MM.1S (cell line): ENCODE measurements at places on chromosomes 7 and 10.
A peak's percentile ranks its signal among the peaks of the same experiment; 100 is the strongest.

GRCh38 chr7:148436571-148436970, 154.0 kb upstream of the C7orf33 start:
- H3K4me1 ChIP-seq, result no peaks in the 10 kb centered on the region
- H3K36me3 ChIP-seq, result no peaks in the 10 kb centered on the region
- no peak overlapping the region for H3K27ac ChIP-seq
- DNase-seq, result no peak

DNA sequence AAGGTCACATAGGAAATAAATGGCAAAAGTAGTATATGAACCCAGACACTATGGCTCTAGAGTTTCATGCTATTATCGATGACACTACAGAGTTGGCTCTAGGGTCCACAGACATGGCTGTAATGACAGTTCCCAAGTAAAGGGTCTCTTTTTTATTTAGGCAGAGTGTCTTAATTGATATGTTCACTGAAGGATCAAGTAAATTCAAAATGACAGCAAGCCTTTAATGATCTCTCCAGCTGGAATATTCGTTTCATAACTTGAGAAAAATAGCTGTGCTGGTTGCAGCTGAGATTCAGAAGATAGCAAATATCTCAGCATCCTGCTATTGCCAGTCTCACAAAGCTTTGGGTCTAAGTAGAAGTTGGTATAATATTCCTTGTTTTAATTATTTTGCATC, 333.6 kb upstream of the MAGI2 start:
- no peak overlapping the region for H3K27ac ChIP-seq
- H3K4me1 ChIP-seq, result no peaks in the 10 kb centered on the region
- H3K27me3 ChIP-seq, result no peaks in the 10 kb centered on the region
- H3K4me3 ChIP-seq, result no peak overlapping the region

GRCh38 chr10:108490944-108491343, 1326.4 kb upstream of the SORCS1 start:
- H3K4me3 ChIP-seq, result no peak overlapping the region
- H3K36me3 ChIP-seq, result no peaks in the 10 kb centered on the region
- H3K4me1 ChIP-seq, result no peaks in the 10 kb centered on the region
- no peak for DNase-seq

DNA sequence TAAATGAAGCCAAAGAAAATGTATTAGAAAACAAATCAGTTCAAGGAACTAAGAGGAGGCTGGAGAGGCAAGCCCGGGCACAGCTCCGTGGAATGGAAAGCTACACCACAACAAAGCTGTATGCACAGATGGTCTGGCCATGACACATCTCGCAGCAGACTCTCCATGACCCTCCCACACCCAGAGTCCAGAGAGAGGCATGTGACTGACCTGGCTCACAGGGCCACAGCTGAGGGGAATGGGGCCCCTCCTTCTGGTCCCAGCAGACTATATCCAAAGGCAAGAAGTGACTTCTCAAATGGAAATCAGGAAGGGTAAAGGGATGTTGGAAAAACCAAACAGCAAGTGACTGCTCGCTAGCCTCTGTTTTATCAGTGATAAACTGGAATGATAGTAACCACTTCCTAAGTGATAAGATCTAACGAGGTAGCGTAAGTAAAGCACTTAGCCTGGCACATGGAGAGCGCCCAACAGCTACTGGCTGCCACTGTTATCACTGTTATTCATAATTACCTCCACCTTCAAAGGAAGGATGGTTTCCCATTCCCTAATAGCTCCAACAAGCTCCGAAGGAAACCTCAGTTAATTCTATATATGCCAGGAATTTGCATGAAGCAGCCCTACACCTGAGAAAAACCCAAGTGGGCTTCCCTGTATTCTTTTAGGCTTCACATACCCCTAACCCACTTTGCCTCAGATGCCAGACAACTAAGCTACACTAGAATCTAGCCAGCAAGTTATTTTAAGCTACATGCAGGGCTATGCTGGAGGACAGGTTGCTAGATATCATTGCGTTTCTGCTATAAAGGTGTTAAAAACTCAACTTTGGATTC, 8.4 kb downstream of the OSBPL3 start:
- H3K27me3 ChIP-seq, result no peaks in the 10 kb centered on the region
- no peaks in the 10 kb centered on the region for H3K36me3 ChIP-seq
- H3K27ac ChIP-seq, result no peak overlapping the region
- H3K4me1 ChIP-seq, result peaks cover 31% of the 10 kb centered on the region
- no peak overlapping the region for H3K4me3 ChIP-seq

GRCh38 chr7:110209884-110210283, 881.0 kb upstream of the LRRN3 start:
- H3K27me3 ChIP-seq, result no peaks in the 10 kb centered on the region

GRCh38 chr7:151520419-151521261, 945 bp upstream of the RHEB start:
- H3K36me3 ChIP-seq, result no peaks in the 10 kb centered on the region
- peaks cover 22% of the 10 kb centered on the region for H3K4me1 ChIP-seq
- DNase-seq, result no peak

DNA sequence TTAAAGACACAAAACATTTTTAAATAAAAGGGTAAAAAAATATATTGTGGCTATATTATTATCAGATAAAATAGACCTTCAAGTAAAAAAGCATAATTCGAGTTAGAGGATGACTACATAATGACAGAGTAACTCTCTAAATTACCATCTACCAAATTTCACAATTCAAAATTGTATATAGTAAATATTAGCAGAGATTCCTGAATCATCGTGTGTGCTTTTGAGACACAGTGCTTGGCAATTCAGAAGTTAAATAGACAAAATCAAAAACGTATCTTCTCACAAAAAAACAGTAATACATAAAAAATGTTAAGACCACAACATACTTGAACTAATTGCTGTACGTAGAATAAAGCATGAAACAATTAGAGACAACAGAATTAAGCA, 110.4 kb downstream of the AHR start:
- no peak overlapping the region for H3K4me3 ChIP-seq
- DNase-seq, result no peak
- H3K27me3 ChIP-seq, result no peaks in the 10 kb centered on the region
- no peaks in the 10 kb centered on the region for H3K36me3 ChIP-seq
- peaks cover 21% of the 10 kb centered on the region for H3K4me1 ChIP-seq
- no peak overlapping the region for H3K27ac ChIP-seq

DNA sequence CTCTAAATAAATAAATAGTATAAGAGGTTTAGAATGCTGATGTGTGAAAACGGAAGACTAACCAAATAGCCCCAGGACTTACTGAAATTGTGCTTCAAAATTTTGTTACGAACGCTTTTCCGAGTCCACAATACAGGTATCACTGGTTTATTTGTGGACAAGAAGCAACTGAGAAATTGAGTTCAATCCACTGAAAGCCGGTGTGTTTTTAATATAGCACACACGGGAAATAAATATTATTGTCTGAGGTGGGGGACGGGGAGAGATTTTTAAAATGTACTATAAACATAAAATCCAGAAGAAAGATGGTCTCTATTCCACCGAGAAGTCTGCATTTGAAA, 598 bp downstream of the SLC16A12 start:
- H3K4me3 ChIP-seq, result no peak overlapping the region
- no peaks in the 10 kb centered on the region for H3K27me3 ChIP-seq
- H3K27ac ChIP-seq, result no peak overlapping the region
- no peaks in the 10 kb centered on the region for H3K36me3 ChIP-seq
- H3K4me1 ChIP-seq, result no peaks in the 10 kb centered on the region
- no peak for DNase-seq

DNA sequence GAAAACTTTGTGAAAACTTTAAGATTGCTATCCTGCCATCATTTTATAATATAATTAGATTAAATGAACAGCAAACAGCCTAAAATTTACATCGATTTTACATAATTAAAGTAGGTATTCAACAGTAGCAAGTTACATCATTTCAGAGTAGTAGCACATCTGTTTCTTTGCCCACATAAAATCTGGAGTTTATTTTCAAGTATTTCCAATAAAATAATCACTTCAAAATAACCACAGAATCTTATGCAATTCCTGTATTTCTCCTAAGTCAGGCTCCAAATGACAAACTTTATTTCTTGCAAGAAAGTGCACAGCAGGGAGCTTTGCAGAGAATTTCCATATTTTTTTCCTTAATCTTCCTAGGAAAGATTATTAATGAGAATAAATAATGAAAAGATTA, 82.6 kb downstream of the CUBN start:
- no peaks in the 10 kb centered on the region for H3K4me1 ChIP-seq
- DNase-seq, result no peak
- no peak overlapping the region for H3K4me3 ChIP-seq
- H3K27me3 ChIP-seq, result no peaks in the 10 kb centered on the region
- H3K36me3 ChIP-seq, result no peaks in the 10 kb centered on the region

DNA sequence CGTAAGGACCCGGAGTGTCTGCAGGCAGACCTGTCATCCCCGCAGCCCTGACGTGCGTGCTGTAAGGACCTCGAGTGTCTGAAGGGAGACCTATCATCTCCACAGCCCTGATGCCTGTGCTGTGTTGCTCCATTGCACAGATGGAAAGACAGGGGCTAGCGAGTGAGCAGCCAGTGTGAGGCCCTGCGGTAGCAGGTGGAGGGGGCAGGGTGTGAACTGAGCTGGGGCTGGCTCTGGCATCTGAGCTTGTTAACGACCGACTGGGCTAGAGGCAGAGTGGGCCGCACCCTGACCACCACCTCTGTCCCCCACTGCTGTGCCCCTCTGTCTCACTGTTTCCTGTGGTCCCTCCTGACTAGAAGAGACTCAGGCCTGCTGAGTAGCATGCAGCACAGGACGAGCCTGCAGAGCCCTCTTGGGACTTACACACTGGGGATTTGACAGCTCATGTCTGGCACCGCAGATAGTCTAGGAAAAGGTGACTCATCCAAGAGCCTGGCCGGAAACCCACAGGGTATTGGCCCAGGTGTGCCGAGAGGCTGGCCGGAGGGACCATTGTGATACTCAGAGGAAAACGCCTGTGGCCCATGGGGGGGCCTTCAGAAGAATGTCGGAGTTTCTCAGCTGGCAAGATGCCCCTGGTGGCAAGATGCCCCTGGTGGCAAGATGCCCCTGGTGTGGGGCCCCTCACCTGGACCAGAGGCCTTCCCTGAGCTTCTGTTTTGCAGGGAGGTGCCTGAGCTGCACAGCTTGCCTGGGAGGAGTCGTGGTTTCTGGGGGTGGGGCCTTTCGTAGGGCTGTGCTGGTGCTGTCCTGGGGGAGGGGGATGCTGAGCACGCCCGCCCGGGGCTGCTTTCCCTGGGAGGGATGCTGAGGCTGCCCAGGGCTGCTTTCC, 34.3 kb downstream of the INPP5A start:
- H3K27ac ChIP-seq, result peak overlapping the region; percentile 89
- DNase-seq, result peak; percentile 87
- H3K36me3 ChIP-seq, result no peaks in the 10 kb centered on the region
- peaks cover 16% of the 10 kb centered on the region for H3K4me1 ChIP-seq
- H3K27me3 ChIP-seq, result no peaks in the 10 kb centered on the region

GRCh38 chr7:131145026-131145425, 182.7 kb upstream of the MKLN1 start:
- H3K4me3 ChIP-seq, result no peak overlapping the region
- no peaks in the 10 kb centered on the region for H3K27me3 ChIP-seq
- no peak for DNase-seq
- H3K36me3 ChIP-seq, result no peaks in the 10 kb centered on the region

GRCh38 chr7:128044064-128044463, 12.8 kb upstream of the LRRC4 start:
- no peaks in the 10 kb centered on the region for H3K27me3 ChIP-seq
- peaks cover 25% of the 10 kb centered on the region for H3K4me1 ChIP-seq
- DNase-seq, result peak; percentile 37
- H3K4me3 ChIP-seq, result no peak overlapping the region

GRCh38 chr7:111473449-111474198, 88.7 kb downstream of the IMMP2L start:
- H3K36me3 ChIP-seq, result no peaks in the 10 kb centered on the region
- DNase-seq, result no peak
- no peak overlapping the region for H3K4me3 ChIP-seq
- no peak overlapping the region for H3K27ac ChIP-seq
- H3K4me1 ChIP-seq, result no peaks in the 10 kb centered on the region

DNA sequence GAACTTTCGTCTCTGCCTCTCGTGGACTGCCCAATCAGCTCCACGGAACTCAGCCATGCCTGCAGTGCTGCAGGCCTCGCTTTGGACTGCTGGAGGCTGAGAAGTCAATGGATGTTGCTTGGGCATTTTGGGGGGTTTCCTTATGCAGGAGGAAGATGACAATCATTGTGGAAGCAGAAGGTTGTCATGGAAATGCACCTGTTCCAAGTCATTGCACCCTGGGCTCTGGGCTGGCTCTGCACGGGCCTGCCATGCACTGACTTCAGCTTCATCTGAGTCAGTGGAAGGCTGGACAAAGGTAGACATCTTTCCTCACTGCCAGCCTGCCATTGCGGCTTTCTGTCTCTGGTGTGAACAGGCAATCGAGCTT, 217.3 kb downstream of the RPS24 start:
- H3K27me3 ChIP-seq, result no peaks in the 10 kb centered on the region
- no peaks in the 10 kb centered on the region for H3K4me1 ChIP-seq
- no peak for DNase-seq
- H3K4me3 ChIP-seq, result no peak overlapping the region
- no peak overlapping the region for H3K27ac ChIP-seq

GRCh38 chr10:9950070-9950469, 1067.6 kb upstream of the CELF2 start:
- no peak overlapping the region for H3K4me3 ChIP-seq
- H3K27me3 ChIP-seq, result no peaks in the 10 kb centered on the region
- H3K27ac ChIP-seq, result no peak overlapping the region
- no peaks in the 10 kb centered on the region for H3K4me1 ChIP-seq
- DNase-seq, result no peak

DNA sequence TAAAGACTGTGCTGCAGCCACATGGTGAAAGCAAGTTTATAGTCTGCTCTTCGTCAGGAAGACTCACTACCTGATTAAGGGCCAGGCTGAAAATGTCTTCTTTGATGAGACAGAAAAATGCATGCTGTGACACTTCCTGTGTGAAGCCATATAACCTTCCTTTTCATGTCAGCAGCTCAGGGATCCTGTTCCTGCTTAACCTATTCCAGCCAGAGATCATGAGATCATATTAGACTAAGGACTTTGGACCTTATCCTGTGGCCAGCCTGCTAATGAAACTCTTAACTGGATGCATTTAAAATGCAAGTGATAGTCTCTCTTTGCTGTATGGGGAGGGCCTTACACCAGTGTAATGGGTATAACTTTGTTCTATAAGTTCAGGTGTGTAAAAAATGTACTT, 165.2 kb downstream of the PTEN start:
- H3K27ac ChIP-seq, result no peak overlapping the region
- H3K4me3 ChIP-seq, result no peak overlapping the region
- no peaks in the 10 kb centered on the region for H3K36me3 ChIP-seq
- H3K27me3 ChIP-seq, result no peaks in the 10 kb centered on the region

DNA sequence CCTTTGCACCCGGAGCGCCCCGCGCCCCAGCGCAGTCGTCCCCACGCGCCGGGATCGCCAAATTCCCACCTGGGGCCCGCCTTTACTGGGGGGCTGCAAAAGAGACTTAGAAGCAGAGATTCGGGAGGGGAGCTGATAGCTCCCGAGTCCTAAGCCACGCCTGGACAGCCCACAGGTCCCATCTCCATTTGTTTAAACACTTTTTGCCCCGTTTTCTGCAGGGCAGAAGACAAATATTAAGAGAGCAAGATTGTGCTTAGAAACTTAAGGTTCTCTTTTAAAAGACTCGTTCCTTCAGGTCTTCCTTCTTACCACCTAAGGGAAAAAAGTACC, 299.1 kb upstream of the NFE2L3 start:
- H3K4me3 ChIP-seq, result peak overlapping the region; percentile 59; the same call in 1 of the 2 replicates
- H3K27ac ChIP-seq, result no peak overlapping the region
- H3K27me3 ChIP-seq, result peaks cover 54% of the 10 kb centered on the region
- no peaks in the 10 kb centered on the region for H3K36me3 ChIP-seq
- H3K4me1 ChIP-seq, result peaks cover 4% of the 10 kb centered on the region; the same call in 1 of the 2 replicates
